NCI-H187 (cell line): ENCODE measurements at places on chromosomes 13 and 19.

DNA sequence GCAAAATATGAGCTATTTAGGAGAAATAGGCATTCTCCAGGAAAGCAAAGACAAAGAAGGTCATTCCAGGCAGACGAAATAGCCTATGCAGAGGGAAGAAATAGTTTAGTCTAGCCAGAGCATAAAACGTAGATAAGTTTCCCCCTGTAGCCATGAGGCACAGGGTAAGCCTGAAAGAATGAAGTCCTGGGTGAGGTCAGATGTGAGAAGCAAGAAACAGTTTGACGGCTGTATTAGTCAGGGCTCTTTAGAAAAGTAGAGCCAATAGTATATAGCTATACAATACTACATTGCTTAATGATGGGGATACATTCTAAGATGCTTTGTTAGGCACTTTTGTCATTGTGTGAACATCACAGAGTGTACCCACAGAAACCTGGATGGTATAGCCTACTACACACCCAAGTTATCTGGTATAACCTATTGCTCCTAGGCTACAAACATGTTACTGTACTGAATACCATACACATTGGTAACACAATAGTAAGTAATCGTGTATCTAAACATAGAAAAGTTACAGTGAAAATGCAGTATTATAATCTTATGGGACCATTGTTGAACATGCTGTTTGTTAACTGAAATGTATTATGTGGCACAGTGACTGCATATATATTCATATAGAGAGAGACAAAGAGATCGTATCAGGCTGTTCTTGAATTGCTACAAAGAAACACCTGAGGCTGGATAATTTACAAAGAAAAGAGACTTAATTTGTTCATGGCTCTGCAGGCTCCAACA, 59.3 kb upstream of the WDFY2 start:
- no peak for DNase-seq

- no peak for DNase-seq
These were observed at the start of gene CYP4F12 for GRCh38 chr19:15672580-15673175. Gene CYP4F12, plus strand, starts transcription at chr19:15673087. Its CDS starts 443 bp downstream, at chr19:15673530.

DNA sequence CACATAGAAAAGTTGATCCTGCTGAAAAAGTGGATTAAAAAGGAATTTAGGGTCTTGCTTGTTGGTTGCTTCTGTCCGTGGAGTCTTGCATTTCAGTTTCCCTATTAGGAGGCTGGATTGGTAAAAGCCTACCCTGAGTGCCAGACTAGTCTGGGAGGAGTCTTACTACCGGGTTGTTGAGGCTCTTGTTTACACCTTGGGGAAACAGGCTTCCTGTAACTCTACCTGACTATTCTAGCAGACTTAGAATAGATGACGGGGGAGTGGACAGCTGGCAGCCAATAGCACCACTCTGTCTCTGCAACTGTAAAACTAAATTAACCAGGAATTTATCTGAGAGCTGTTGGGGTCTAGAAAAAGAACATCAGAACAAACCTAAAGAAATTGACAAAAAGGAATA, 11.3 kb upstream of the MPHOSPH8 start:
- no peak for DNase-seq

DNA sequence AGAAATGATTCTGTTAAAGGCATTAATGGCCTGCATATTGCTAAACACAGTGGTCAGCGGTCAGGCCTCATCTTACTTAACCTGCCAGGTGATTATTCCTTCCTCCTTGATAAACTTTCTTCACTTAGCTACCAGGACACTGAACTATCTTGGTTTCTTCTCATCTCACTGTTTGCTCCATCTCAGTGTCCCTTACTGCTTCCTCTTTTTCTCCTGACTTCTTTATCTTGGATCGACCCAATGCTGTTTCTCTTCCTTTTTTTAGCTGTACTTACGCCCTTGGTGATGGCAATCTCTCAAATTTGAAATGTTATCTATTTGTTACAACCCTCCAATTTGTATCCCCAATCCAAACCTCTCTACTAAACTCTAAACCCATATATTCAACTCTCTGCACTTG, 7.8 kb upstream of the CLC start:
- DNase-seq = no peak

GRCh38 chr13:94987869-94988268, 275.5 kb upstream of the SOX21 start:
- no peak for DNase-seq

DNA sequence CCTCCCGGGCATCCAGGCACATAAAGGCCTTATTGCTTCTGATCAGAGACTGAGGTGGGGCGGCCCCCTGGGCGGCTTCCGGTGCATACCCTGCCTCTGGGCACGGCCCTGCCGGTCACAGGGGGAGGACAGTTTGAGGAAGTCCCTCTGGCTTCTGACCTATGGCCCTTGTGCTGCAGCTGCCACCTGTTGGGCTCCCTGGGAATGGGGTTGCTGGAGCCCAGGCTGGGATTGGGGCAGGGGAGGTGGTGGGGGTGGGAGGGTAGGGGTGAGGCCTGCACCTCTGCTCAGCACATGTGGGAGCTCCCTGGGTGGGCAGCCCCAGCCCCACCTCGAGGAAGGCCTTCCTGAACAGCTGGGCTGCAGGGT, 10.7 kb downstream of the ANO8 start:
- no peak for DNase-seq

- no peak for DNase-seq
These were observed 183.3 kb downstream of the KDM4B start for GRCh38 chr19:5152013-5152763.

DNA sequence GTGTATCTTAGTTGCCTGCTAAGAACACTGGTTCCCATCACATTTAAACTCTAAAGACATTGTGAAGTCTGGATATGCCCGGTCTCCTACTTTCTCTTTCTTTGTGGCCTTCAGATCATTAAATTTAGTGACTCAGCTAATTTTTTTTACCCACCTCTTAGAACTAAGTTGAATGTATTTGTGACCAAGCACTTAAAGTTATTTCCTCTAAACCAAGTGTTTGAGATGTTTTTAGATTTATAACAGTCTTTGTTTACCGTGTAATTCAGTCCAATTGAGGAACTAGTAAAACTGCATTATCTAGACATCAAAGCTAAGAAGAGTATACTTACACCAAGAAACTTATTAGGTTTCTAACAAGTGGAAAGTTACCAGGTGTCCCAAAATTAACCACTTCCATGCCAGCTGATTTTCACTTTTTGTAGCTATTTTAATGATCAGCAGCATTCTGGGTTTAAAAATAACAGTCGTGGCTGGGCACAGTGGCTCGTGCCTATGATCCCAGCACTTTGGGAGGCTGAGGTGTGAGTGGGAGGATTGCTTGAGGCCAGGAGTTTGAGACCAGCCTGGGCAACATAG, 53.1 kb downstream of the ARHGAP35 start:
- DNase-seq = no peak

- DNase-seq = no peak
These were observed 450.7 kb downstream of the TSHZ3 start for GRCh38 chr19:30898353-30899103.

DNA sequence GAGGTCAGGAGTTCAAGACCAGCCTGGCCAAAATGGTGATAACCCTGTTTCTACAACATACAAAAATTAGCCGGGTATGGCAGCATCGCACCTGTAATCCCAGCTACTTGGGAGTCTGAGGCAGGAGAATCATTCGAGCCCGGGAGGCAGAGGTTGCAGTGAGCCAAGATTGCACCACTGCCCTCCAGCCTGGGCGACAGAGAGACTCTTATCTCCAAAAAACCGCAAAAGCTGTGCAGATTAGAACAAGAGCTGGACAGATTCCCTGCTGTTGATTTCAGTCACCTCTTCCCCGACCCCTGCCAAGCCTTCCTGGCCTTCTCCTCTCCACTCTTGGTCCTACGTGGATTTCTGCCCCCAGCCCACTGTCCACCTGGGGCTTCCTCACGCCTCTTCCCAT, 8.3 kb downstream of the CAMSAP3 start:
- no peak for DNase-seq

- no peak for DNase-seq
These were observed 59.9 kb upstream of the ZNF85 start for GRCh38 chr19:20863176-20863575.

DNA sequence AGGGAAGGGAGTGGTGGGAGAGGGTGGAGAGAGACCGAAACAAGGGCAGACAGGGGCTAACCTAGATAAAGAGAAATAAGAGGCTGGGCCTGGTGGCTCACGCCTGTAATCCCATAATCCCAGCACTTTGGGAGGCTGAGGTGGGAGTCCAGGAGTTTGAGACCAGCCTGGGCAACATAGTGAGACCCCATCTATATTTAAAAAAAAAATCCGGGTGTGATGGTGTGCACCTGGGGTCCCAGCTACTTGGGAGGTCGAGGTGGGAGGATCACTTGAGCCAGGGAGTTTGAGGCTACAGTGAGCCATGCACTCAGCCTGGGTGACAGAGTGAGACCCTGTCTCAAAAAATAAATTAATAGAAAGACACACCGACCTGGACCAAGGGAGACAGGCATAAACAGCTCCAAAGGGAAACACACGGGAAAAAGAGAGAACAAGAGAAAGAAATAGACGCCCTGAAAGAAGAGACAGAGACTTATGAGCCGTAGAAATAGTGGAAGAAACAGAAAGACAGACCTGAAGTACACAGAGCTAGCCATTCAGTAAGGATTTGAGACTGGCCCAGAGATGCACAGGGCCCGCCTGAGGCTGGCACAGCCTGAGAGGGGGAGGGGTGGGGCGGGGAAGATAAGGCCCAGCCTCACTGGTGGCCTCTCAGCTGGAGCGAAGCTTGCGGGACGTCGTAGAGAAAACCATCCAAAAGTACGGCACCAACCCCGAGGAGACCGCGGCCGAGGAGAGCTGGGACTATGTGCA, 2.2 kb downstream of the CD37 start:
- no peak for DNase-seq

DNA sequence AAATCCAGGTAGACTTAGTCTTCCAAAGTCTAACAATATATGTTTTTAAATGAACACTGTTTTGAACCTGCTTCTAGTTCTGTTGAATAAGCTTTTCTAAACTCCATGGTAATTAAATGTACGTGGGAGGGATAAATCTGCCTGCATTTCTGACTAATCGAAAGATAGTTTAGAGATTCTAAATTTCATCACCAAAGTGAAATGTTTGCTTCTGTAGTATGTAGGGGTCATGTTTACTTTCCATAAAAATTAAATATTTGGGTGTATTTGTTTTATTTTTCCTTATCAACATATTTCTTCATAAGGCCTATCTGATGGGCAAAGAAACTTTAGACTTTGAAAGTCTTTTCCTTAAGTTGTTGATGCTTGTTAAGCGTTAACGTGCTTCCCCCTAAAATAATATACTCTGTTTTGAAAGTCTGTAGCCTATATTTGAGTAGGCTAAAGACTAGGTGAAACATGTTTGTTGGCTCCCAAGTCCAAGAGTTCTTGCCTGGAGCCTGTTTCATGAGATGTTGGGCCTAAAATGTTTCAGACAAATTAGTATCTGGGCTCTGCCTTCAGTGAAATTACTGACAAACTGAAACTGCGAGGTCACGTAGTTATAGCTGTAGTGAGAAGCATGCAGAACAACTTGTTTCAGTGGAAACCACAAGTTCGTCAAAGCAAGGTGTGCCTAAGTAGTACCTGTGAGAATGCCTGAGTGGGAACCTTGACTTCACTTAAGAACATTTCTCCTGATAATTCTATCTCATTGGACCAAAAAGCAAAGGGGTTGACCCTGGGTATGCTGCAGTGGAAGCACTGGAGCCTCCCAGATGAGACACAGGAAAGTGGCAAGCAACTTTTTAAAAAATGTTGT, 126.2 kb downstream of the LMO7 start:
- DNase-seq = no peak

DNA sequence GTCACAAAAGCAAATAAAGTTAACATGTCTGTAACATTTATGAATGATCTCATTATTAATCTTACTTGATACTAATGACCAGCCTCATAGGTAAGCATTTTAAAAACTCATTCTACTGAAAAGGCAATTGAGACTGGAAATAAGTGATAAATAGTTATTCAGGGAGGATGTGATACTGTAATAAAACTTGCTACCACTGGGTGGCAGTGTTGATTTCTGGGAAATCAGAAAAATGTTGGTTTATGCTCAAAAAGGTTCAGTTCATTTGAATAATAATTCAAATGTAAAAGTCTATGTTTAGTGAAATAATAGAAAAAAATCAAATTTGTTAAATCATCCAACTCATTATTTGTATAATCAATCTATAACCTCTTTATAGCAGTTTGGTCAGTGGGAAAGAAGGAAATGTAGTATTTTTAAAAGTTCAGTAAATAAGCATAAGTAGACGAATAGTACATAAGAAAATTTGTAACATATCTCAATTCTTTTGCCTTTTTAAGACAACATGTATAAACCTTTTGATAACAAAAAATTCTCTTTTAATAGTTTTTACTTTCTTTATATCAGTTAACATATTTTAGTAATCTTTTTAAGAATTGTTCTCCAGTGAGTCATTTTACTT, 9.6 kb downstream of the ABHD13 start:
- no peak for DNase-seq

DNA sequence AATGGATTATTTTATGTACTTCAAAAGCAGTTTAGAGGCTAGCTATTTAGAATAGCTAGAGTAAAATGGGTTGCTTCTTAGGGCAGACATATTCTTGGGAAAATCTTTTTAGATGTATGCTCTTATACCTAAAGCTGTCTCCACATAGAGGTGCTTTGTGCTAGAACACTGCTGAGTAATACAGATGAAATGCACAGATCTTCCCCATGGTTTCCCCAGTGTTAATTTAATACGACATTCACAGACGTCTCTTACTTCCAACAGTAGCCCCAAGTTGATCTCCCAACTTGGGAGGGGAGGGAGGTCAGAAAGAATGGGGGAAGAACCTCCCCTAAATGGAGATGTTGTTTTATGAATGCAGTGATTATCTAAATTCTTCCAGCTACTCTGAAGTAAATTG, 16.9 kb downstream of the NALCN start:
- no peak for DNase-seq

- DNase-seq = no peak
These were observed 50.6 kb downstream of the KLF5 start for GRCh38 chr13:73109288-73109899.

DNA sequence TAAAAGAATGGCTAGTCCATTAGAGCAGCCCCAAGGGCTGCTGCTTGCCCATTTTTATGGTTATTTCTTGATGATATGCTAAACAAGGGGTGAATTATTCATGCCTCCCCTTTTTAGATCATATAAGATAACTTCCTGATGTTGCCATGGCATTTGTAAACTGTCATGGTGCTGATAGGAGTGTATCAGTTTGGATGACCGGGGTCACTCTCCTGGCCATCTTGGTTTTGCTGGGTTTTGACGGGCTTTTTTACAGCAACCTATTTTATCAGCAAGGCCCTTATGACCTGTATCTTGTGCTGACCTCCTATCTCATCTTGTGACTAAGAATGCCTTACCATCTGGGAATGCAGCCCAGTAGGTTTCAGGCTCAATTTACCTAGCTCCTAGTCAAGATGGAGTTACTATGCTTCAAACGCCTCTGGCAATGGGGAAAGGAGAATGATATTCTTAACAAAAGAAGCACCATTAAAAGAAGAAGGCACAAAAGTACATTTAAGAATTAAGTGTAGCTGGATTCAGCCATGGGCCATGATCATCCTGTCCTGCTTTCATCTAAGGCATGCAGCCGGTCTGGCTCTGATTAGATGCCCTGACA, 1156.0 kb downstream of the PCDH9 start:
- no peak for DNase-seq

DNA sequence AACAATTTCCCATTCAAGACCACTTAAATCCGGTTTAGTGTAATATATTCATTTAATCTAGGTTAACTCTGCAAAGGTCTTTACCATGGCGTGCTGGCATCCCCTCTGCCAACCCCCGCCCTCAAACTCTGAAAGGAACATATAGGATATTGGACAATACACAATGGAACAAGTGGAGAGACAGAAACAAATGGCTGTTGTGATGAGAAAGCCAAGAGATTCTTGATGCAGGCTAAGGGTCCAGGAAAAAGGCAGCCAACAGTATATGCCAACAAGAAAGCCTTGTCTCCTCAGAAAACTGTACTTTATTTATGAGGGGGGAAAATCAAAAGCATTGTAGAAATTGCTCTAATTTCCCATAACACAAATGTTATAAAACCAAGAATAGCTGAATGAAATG, 407.3 kb upstream of the SGCG start:
- no peak for DNase-seq
